ENCODE measurements at places on chromosomes 16 and 17. TPM values are rescaled to one million over a fixed set of nuclear protein-coding genes. Genes with fewer than 3 reads are reported as not detected.

The SEPTIN12 gene
- total RNA-seq, result not detected

The TEKT1 gene
- 0.27 TPM for total RNA-seq

The CACNG3 gene
- not detected for total RNA-seq

The HEATR9 gene
- not detected for total RNA-seq

The VKORC1 gene
- total RNA-seq, result 116 TPM

The C17orf78 gene
- not detected for total RNA-seq

The CTRL gene
- 2.2 TPM for total RNA-seq

The C17orf67 gene
- 2.4 TPM for total RNA-seq

The ABCA9 gene
- total RNA-seq, result under 0.01 TPM

The CDK5R1 gene
- 0.81 TPM for total RNA-seq

The FBXO39 gene
- 0.81 TPM for total RNA-seq

The USP6 gene
- 2.2 TPM for total RNA-seq

The KRT25 gene
- total RNA-seq, result not detected

The PPY gene
- 0.27 TPM for total RNA-seq

The HIGD1B gene
- not detected for total RNA-seq

The PHOSPHO1 gene
- total RNA-seq, result under 0.01 TPM

The NPIPB6 gene
- total RNA-seq, result 1.1 TPM

The KRTAP9-8 gene
- not detected for total RNA-seq

The CDIPT gene
- 106 TPM for total RNA-seq

The HSF5 gene
- 2.4 TPM for total RNA-seq

The NKD1 gene
- total RNA-seq, result under 0.01 TPM

The KRTAP4-3 gene
- total RNA-seq, result not detected

The CYGB gene
- total RNA-seq, result 1.1 TPM

The CD7 gene
- 1.9 TPM for total RNA-seq

The CA7 gene
- total RNA-seq, result under 0.01 TPM

The HSD11B2 gene
- total RNA-seq, result 0.27 TPM

Data from hematopoietic multipotent progenitor cell (in vitro differentiated cells).